ENCODE measurements at places on chromosomes 16 and 17.

DNA sequence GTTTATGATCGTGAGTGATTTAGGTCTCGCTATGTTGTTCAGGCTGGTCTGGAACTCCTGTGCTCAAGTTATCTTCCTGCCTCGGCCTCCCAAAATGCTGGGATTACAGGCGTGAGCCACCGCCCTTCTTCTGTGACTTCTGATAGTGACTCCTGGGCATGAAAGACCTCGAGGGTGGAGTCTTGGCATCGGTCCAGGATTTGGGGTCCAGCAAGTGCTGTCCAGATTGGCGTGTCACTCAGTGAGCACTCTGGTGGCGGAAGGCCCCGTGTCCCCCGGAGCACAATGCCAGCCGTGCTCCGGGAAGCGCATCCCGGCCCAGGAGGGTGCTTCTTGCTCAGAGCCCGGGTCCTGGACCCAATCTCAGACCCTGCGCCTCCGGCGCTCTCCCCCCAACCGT, 6.8 kb downstream of the OR1F1 start:
- no peak for DNase-seq

DNA sequence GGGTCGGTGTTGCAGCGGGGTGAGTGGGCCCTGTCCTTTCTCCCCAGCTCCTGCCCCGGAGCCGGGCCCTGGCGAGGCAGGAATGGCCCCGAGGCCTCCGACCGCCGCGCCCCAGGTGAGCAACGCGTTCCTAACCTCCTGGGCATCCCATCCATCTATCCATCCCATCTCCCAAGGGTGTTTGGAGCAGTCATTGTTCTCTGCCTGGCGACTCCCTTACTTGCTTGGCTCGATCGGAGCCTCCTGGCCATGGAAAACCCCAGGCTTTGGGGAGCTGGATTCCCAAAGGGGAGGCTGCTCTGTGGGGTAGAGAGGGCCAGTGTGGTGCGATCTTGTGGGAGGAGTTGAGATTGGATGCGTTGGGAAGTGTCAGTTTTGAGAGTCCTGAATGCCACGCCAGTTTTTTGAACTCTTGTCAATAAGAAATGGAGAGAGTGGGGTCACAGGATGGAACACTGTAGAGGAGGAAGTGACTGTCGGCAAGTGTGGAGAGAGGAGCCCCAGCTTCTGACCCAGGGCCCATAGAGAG, 684 bp downstream of the ZFP90 start:
- no peak for DNase-seq

DNA sequence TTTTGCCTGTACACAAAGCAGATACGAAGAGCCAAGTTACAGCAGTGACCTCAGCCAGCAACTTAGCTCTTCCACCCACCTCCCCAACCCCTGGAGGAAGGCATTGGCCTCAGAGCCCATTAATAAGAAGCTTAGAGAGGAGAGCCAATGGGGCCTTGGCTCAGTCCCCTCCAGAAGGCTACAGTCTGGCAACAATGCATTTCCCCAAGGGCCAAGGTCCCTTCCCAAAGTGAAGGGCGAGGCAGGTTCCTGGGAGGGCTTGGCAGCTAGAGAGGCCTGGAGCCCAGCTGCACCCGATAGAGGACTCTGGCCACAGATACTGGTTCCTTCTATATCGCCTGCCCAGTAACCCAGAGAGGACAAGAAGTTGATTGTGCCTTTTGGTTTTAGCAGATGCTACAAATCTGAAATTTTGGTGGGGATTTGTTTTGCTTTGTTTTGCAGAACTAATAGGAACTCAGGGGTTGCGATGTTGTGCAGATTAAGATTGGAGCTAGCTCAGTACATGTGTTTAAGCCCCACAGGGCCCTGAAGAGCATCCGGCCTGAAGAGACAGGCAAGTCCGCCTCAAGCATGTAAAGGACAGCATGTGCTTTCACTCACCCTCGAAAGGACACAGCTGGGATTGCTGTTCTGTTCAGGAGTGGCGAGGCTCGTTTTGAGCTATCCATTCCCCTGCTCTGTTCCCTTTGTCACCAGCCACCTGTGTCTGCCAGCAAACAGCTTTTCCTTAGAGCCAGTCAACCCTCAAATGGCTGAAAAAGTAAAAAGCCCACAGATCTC, 12.0 kb upstream of the PNPO start:
- no peak for DNase-seq

GRCh38 chr17:312476-313148, 40.0 kb downstream of the RPH3AL start:
- DNase-seq, result no peak

DNA sequence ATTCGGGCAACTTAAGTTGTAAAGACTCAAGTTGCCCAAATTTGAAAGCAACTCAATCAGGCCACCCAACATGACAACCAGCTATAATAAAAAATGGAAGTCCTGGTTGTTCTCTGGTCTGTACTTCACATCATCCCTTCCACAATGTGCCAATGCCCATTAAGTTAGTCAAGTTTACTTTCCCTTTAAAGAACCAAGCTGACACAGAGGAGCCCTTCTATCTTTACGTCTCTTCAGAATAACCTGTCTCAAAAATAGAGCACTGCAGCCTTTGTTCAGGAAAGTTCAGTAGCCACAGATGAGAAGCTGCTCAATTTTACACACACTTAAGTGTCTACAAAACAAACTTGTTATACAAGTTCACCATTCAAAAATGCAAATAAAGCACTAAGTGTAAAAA, 75.1 kb upstream of the C17orf78 start:
- DNase-seq, result no peak

DNA sequence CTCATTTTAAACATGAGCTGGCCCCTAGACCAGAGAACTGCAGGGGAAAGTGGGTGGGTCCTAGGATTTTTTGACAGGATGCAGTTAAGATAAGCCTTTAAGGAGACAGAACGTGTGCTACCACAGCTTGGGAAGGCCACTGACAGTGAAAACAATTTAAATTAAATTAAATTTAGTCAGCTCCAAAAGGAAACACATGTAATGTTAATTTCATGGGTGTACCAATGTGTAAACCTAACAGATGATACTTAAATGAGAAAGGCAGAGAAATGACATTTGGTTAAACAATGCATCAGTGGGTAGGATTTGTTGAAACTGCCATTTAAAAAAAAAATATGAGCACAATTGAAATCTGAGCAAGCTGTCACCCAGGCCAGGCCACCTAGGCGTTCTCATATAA, 250.8 kb downstream of the XYLT1 start:
- DNase-seq, result no peak

GRCh38 chr16:49749816-49750215, 106.1 kb downstream of the ZNF423 start:
- DNase-seq, result no peak

DNA sequence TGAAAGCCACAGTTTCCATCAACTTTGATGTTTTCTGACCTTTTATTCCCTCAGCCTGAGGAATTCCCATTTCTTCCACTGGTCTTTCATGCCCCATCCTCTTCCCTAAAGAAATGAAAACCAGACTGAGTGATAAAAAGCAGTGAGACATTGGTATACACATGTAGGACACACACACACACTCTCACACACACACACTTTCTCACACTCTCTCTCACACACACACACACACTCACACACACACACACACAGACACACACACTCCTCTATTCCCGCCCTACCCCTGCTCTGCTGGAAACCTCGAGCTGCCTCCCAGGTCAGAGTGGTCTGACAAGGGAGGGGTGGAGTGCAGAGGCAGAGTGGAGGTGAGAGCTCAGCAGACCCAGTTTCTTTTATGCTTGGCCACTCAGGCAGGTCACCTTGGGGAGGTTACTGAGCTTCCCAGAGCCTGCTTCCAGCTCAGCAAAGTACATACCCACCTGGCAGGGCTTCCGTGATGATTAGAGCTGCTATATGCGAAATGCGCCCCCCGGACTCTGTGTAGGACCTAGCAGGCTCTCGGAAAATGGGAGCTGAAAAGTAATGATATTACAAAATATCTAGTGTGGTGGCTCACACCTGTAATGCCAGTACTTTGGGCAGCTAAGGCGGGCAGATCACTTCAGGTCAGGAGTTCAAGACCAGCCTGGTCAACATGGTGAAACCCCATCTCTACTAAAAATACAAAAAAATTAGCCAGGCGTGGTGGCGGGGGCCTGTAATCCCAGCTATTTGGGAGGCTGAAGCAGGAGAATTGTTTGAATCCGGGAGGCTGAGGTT, 30.7 kb downstream of the CCR7 start:
- DNase-seq, result peak; percentile 56

DNA sequence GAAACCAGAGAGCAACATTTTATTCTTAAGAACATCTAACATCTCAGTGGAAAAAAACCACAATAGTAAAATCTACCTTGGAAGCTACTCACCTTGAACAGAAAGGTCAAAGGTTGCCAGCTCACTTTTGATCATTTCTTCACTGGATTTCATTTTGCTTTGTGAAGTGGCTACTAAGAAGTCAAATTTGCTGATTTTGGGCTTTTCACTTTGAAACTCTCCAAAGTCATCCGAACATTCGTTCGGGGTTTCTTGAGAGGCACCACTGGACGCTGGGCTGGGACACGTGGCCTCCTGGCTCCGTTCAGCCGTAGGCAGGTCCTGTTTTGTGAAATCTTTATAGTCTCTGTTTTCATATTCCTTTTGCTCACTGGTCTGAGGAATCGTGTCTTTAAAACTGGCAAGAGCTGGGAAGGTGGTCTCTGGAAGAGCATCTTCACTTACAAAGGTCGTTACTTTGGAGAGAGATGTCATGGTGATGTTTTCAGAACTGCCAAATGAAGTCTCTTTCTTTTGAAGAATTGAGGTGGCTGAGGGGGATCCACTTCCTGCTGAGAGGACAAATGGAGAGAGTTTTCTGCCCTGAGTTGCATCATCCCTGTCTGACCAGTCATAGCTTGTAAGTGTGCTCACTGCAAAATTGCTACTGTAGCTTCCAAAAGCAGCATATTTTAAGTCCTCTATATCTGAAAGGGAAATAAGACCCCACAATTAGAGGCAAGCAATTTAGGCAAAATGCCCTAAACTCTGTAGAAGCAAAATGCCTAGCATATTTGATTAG, 52.4 kb downstream of the DUSP14 start:
- no peak for DNase-seq

- DNase-seq, result no peak
Measured at GRCh38 chr16:31201582-31202413, 762 bp downstream of the PYCARD start.

- no peak for DNase-seq
Measured at GRCh38 chr16:50731130-50731988, 10.5 kb upstream of the CYLD start.

- DNase-seq, result no peak
Measured at GRCh38 chr17:1069847-1070246, 72.9 kb downstream of the TIMM22 start.

- no peak for DNase-seq
Measured at GRCh38 chr17:81961087-81961511, at the start of gene NOTUM. TSS of gene NOTUM (minus strand) at chr17:81961187. CDS start at chr17:81960909, 278 bp downstream.

GRCh38 chr17:74773871-74774286, 2.3 kb downstream of the NAT9 start:
- no peak for DNase-seq
